Left lobe of liver (tissue), 2 donors: ENCODE measurements at places on chromosomes 2 and 18.

GRCh38 chr18:47168509-47168908 is 7.7 kb downstream of the IER3IP1 start:
- DNase-seq: no peak

DNA sequence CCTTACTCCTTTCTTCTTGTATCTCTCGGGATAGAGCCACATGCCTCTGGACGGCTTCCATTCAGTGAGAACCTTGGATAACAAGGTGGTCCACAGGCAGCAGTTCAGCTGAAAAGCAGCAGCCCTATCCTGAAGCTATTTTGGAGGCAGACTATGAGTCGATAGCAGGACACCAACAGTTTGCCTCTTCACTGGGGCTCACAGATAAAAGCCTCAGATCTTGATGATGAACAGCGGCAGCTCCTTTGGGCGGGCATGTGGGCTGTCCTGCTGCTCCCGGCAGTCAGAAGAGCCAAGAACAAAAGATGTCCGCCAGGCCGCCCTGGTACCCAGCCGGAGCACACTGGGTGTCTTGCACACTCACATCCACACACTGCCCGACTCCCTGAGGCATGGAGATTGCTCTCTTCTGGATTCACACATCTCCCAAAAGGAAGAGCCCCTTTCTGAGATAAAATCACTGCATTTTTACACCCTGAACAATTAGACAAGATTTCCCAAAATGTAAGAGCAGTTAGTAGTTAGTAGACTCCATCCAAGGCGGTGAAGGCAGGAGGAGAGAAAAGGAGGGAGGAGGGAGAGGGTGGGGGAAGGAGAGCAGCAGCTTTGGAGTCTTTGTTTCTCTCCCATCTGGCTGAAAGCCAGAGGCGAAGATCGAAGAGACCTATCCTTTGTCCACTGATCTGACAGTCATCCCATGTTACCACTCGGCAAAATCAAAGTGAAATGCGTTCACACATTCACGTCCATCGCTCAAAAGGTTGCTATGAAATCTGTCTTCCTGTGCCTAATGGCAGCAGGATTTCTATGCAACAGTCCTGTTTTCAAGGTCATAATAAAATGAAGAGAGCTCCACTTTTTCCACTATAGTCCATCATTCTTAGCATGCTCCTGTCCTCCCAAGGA is 90.1 kb upstream of the KLF7 start:
- no peak for DNase-seq

- no peak for DNase-seq
Measured at GRCh38 chr2:96604104-96604503, 34.0 kb downstream of the KANSL3 start.

DNA sequence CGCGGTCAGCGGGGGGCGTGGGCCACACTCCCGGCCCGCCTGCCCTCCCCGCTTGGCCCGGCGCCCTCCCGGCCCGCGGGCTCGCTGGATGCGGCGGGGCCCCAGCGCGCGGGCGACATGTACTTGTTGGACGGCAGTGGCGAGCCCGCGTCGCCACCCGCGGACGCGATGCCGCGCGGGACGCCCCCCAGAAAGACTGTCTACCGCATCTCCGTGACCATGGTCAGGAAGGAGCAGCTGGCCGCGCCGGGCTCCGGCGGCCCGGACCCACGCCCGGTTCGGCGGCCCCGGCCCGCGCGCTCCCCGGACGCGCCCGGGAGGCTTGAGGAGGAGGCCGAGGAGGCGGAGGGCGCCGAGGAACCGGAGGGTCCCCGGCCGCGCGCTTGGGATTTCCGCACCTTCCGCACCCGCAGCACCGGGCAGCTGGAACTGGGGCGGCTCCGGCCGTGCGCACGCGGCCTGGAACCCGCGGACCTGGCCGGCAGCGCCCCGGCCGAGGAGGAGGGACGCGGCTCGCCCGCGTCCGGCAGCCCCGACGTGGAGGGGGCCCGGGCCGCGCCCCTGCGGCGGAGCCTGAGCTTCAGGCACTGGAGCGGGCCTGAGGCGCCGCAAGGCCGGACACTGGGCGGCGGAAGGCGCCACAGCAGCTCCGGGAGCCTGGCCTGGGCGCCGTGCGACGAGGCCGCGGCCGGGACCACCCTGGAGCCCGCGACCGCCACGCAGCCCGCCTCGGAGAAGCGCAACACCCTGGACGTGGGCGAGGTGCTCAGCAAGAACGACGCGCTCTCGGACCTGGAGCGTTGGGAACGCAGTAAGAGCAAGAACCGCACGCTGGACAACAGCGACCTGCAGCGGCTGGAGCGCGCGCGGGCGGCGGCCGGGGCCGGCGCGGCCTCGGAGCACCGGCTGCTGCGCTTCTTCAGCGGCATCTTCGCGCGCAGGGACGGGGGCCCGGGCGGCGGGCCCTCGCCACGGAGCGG is 176.4 kb downstream of the AGAP1 start:
- DNase-seq: no peak

- no peak for DNase-seq
Measured at GRCh38 chr2:101277111-101277510, 24.4 kb downstream of the CNOT11 start.

DNA sequence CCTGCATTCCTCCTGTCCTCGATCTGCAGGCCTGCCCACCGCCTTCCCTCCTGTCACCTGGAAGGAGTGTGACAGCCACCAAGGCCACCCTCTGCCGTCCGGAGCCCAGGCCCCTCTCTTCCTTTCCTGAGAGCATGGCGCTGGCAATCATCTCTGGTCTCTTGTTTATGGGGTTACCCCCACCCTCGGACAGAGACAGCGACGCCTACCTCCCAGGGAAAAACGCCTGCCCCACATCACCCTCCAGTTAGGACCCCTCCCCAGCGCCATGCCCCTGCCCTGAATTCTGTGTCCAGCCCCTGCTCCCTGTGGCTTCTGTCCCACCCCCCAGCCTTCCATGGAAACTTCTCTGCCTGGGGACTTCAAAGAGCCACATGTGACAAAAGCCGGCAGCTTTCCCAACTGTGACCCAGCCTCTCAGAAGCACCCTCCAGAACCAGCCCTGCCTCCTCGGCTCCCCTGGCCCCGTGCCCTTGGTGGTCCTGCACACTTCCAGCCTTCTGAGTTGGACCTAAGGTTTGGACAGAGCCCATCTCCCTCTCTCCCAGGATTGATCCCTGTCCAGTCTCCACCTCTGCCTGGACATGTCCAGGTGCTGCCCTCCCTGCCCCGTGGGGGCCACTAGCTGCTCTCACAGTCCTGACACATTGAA is 145.0 kb upstream of the HDAC4 start:
- DNase-seq: no peak

GRCh38 chr2:190804182-190804795 is 76.3 kb upstream of the GLS start:
- no peak for DNase-seq

DNA sequence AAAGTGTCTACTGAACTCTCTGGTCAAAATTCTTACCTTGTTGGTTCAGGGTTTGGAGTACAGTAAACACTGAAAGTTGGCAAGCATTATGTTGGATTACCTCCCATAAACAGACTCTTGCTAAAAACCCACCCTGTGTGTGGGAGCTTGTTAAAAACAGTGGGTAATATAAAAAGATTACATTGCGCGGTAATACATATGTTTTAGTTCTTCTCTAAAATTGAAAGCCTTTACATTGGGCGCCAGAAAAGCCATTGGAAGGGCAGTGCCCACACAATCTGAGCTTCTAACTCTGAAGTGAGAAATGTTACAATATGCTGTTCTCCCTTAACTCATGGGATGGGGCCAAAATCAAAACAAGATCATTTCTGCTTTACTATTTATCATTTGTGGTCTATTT is 510.7 kb downstream of the CNTNAP5 start:
- no peak for DNase-seq

DNA sequence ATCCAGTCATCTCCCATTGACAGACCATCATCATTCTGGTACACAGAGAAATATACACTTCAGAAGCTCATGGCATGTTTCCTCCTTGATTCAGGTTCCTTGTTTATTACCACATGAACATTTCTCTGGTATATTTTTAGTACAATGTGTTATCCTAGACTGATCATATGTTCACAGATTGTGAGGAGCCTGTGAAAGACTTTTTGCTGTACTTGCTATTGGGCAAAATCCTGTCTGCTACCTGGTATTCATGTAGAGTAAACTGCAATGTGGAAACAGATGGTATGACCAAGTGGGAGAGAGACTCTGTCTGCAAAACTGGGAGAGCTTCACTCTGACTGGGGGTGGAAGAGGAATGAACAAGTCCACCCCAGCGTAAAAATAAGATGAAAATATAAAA is 657.2 kb downstream of the IRS1 start:
- no peak for DNase-seq

- DNase-seq: no peak
Measured at GRCh38 chr18:37252342-37252741, 313.3 kb downstream of the CELF4 start.

DNA sequence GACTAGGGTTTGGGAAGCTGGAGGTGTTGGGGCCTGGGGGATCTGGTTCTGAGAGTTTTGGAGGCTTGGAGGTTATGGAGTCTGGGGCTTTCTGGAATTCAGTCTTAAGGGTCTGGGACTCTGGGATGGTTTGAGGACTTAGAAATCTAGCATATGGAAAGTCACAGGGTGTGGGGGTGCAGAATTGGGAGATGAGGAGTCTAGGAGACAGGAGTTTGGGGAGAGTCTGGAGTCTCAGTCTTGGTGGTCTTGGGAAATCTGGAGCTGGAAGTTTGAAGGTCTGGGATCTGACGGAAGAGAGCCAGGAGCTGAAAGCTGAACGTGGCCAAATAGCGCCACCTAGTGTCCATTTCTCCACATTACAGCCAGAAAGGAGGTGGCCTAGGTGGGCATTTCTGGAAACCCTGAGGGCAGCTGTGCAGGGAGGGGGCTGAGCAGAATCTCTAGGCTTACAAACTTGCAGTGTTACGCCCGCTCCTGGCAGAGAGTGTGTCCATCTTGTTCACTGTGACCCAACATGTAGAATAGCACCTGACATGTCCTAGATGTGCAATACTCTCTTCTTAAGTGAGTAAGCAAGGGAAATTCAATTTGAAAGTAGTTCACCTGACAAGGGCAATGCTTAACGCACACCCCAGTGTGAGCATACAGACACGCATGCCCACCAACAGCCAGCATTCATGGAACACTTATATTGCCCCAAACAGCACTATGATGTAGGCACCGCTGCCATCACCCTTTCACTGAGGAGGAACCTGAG is 204.8 kb downstream of the TFCP2L1 start:
- DNase-seq: peak; percentile 52

DNA sequence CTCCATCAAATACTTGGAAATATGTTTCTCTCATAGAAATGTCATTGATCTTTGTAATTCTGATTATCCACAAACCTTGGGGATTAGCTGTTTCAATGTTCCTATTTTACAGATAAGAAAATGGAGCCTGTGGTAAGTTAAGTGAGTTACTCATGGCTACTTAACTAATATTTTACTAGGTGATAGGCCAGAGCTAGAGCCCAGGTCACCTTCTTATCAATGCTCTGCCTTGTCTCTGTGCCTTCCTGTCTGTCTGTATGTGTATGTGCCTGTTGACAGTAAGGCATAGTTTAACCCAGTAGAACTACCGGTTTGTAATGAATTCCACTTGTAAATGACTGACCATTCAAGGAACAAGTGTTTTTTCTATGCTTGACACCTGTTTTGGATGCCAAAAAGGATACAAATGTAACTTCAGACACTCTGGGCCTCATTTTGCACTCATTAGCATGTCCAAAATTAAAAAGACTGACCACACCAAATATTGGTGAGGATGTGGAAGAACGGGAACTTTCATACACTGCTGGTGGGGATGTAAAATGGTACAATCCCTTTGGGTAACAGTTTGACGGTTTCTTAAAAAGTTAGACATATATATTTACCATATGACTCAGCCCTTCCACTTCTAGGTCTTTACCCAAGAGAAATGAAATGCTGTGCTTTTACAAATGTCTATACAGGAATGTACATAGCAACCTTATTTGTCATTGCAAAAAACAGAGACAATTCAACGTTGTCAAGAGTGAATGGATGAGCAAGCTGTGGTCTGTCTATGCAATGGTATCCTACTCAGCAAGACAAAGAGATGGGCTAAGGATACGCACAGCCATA is 19.6 kb upstream of the IL1A start:
- DNase-seq: no peak

DNA sequence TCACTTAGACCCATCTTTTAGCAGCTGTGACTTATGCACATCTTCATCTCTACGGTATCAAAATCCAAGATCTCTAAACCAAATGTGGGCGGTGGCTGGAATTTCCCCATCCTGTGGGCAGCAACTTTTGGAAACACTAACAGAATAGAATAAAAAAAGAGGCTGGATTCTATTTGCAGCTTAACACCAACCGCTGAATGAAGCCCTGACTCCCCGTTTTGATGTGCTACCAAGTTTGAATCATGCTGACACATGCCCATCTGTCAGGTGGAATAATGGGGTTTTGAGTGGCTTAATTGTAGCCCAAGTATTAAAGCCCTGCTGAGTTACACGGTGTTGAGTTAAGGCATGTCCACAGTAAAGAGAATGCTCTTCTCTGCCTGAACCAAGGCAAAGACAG is 165.2 kb downstream of the MTCL1 start:
- DNase-seq: no peak

DNA sequence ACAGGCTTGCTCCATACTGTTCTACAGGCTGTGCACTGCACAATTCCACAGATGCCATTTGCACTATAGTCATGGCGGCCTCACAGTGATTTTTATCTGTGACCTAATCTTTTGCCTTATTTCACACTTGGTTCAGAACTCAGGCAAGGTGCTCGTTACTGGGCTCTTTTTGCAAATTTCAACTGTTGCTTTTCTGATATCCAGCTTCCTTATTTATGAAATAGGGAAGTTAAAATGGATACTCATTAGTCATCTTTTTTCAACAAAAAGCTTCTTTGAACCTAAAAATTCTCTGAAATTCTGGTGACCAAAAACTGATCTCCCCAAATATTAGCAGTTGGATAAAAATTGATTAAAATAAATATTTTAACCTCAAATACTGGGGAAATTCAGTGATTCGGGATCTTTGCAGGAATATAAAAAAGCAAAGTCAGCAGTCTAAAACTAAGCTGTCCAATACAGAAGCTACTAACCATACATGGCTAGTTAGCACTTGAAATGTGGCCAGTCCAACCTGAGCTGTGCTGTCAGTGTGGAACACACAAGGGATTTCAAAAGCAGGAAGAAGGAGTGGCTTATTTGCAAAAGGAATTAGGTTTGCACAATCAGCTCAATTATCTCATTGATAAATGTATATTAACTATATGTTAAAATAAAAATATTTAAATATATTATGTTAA is 134.4 kb downstream of the COL4A4 start:
- DNase-seq: no peak

GRCh38 chr2:19857100-19857499 is 44.7 kb downstream of the TTC32 start:
- DNase-seq: no peak

- DNase-seq: no peak
Measured at GRCh38 chr2:30710461-30710860, 96.8 kb downstream of the CAPN13 start.

- no peak for DNase-seq
Measured at GRCh38 chr2:199458806-199459285, 1.1 kb upstream of the SATB2 start.
